EL (cell line): ENCODE measurements at places on chromosomes 4 and X.

DNA sequence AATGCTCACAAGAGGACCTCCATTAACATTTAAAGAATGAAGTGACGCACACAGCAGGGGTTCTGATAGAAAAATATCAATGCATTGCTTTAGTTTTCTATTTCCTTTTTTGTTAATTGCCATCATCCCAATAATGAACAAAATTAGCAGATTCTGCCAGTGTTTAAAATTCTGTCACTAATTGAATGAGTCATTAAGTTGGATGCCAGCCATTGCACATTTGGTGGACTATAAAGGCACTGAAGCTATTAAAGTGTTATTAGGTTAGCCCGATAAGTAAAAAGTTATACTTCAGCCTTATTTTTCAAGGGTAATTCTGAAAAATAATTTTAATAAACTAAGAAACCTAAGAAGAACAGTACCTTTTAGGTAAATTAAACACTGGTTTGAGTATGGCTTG lies 53.1 kb downstream of the MAP3K15 start:
- DNase-seq: no peak

- no peak for DNase-seq
These were observed 31.3 kb upstream of the ASMTL start for GRCh38 chrX:1483843-1484637.

GRCh38 chr4:136634121-136634520 lies 898.2 kb downstream of the PCDH18 start:
- no peak for DNase-seq

DNA sequence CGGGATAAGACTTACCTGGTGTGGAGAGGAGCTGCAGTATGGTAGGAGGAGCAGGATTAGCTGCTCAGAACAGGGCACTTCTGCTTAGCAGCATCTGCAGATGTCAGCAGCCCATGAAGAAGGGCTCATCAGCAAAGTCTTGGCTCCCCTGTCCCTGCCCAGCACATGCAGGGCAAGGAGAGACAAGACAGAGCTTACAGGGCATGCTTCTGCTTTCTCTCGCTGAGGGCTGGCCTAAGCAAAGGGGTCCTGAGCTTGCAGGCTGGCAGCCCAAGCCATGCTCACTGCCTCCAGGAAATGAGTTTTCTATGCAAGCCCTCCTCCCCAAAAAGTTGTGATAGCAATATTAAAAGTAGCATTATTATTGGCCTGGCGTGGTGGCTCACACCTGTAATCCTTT lies 39.5 kb upstream of the TAPT1 start:
- DNase-seq: no peak

DNA sequence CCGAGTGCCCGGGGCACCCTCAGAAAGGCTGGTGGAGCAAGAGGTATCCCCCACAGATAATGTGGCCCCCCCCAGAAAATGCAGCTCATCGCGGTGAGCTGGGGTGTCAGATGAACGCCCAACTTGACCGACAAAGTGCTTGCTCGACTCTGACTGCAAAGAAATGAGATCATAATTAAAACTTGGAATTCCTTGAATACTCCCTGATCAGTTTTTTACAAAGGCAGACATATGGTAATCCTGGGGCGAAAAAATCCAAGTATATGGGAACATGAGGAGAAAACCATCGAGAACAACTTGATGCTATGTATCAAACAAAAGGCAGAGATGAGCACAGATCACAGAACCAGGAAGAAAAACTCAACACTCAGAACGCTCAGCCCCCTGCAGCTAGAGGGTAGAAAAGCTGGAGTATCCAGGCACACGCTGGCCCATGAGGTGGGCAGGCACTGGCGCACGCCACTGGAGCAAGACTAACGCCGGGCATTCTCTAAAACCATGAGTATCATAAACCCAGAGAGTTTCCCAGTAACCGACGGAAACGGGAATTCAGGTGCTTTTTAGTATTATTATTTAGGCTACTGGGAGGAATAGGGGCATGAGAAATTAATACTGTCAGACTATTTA lies 127.3 kb downstream of the AFAP1 start:
- no peak for DNase-seq

- no peak for DNase-seq
These were observed 337.4 kb upstream of the SFRP2 start for GRCh38 chr4:154126276-154126675.

DNA sequence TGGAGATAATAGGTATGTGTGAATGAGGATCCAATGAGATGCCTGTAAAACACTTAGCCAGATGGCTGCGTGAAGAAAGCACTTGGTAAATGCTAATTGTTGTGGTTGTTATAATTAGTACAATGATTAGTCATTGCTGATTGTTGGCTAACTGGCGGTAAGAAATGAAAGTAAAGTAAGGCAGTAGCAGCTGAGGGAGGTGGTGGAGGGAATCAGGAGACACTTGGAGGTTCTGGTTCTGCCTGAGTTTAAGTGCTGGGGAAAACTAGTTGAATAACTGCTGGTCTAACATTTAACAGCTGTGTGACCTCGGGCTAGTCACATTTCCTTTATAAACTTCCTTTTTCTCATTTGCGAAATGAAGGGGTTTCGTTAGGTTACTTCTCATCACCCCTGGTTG lies 30.9 kb downstream of the CD38 start:
- no peak for DNase-seq

DNA sequence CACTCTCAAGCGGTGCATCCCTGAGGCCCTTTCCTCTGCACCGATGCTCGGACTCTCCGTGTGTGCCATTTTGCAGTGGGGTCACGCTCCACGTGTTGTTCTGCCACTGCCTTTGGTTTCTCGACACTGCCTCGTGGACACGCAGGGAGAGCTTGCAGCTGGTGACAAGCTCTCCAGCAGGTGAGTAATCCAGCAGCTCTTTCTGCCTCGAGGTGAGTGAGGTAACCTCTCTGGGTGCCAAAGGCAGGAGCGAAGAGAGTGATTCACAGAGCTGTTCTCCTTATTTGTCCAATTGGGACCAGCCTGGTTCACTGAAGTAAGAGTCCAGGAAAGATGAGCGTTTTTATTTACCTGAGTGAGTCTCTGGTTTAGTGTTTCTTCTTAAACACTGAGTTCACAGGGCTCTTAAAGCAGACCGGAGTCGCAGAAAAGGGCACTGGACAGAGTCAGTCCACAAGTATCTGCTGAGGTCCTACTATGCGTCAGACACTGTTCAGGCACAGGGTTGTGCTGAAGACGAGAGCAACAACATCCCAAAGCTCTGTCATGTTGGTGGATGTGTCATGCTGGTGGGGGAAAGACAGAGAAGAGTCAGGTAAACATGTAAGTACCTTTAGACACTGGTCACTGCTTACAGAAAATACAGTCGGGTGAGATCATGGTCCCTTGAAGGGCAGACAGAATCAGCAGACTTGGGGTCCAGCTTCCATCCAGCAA lies 61.8 kb downstream of the FHDC1 start:
- no peak for DNase-seq

- DNase-seq: no peak
These were observed 6.2 kb upstream of the AFAP1 start for GRCh38 chr4:7945709-7946380.

- DNase-seq: no peak
These were observed 22.7 kb upstream of the ACSL1 start for GRCh38 chr4:184848510-184848909.

DNA sequence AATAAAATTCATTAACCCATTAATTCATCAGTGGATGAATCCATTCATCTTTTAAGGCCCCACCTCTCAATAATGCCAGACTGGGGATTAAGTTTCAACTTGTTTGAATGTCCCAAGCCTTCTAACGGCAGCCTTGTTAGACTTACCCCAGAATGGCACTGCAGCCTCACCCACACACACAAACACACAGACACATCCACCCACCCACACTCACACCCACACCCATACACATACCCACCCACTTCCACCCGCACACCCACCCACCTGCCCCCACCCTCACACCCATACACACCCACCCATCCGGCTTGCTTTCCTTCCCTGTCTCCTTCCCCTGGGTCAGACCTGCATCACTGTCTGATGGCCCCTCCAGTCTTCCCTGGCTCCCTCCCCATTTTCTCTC lies 102.6 kb downstream of the ARHGAP10 start:
- no peak for DNase-seq

GRCh38 chr4:140754918-140755773 lies 1.0 kb downstream of the TBC1D9 start:
- no peak for DNase-seq

DNA sequence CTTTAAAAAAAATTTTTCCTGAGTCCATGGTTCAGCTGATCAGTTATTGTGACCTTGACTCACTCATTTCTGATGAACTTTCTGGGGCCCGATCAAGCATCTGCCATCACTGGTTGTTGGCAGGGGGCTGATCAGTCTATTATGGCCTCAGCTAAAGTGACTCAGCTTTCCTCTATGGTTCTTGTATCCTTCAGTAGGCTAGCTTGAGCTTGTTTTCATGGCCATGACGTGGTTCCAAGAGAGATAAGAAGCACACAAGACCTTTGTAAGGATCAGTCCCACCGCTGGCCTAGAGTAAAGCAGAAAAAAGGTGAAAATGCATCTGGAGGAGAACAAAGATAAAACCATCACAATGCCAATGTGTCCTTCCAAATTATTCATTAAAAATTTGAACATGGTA lies 29.8 kb upstream of the EPGN start:
- DNase-seq: no peak

DNA sequence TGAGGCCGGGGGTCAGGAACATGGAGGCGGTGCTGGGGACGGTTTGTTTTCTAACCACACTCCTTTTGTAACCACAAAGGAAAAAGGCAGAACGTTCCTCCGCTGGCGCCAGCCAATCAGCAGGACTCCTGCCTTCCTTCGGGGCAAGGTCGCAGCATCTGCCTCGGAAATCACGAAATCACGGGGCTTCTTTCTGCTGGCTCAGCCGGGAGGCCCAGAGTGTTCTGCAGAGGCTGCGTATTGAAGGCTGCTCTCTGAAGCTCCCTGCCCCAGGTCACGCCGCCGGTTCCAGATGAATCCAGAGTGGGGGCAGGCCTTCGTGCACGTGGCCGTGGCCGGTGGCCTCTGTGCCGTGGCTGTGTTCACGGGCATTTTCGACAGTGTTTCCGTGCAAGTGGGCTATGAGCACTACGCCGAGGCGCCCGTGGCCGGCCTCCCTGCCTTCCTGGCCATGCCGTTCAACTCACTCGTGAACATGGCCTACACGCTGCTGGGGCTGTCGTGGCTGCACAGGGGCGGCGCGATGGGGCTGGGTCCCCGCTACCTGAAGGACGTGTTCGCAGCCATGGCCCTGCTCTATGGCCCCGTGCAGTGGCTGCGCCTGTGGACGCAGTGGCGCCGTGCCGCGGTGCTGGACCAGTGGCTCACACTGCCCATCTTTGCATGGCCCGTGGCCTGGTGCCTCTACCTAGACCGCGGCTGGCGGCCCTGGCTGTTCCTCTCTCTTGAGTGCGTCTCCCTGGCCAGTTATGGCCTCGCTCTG lies 9.4 kb downstream of the TMEM187 start:
- DNase-seq: no peak

DNA sequence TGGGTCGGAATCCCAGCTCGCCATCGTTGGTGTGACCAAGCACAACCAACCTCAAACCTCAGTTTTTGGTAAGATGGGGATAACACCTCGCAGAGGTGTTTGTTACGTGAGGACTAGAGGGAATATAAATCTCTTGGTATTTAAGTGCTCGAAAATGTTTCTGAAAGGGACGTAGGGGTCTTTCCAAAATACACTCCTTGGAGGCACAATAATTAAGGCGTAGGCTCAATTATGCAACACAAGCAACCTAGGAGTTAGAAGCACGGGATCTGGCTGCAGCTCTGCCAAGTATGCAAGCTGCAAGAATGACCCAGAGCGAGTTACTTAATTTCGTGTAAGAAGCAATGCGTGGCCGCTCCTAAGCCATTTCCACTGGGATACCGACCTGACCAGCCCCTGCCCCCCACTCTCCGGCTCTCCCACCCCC lies 552 bp downstream of the ADH5 start:
- peak; percentile 57 for DNase-seq

GRCh38 chrX:7606039-7606652 lies 236.8 kb upstream of the VCX start:
- DNase-seq: no peak

DNA sequence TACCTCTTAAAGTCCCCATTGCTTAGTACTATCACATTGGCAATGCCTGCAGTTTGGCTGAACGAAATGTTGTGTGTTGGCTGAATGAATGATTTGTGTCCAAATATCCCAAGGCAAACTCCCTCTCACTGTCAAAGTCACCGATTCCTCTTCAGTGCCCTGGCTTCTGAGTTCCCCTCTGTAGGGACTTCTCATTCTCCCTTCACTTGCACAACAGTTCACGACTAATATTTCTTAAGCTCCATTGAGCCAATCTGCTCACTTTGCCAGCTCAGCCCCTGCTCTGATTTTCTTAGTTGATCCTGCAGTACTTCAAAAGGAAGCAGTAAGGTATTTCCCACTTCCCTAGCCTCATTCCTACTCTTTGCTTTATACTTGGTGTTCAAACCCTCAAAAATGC lies 21.9 kb upstream of the PACRGL start:
- DNase-seq: no peak

DNA sequence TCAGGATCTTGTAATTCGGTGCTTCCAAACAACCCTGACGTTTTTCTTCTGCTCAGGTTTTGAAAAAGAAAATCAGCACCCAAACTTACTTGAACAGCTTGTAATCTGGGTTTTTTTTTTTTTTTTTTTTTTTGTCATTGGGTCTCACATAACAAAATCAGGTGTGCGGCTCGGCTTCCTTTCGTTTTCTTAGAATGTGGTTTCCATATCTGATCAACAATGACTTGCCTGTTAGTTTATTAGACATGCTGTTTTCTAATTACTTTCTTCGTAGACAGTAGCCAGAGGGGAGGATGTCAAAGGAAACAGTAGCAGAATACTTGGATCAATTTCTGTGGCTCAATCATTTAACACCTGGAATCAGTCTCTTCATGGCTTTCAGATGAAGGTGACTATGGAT lies 890 bp upstream of the FREM3 start:
- DNase-seq: no peak

- no peak for DNase-seq
These were observed 43.9 kb upstream of the GEMIN8 start for GRCh38 chrX:14073556-14073955.
